Mesenchymal stem cell (in vitro differentiated cells and primary cell): ENCODE measurements at places on chromosomes 13 and 19.
A peak's percentile ranks its signal among the peaks of the same experiment; 100 is the strongest.

DNA sequence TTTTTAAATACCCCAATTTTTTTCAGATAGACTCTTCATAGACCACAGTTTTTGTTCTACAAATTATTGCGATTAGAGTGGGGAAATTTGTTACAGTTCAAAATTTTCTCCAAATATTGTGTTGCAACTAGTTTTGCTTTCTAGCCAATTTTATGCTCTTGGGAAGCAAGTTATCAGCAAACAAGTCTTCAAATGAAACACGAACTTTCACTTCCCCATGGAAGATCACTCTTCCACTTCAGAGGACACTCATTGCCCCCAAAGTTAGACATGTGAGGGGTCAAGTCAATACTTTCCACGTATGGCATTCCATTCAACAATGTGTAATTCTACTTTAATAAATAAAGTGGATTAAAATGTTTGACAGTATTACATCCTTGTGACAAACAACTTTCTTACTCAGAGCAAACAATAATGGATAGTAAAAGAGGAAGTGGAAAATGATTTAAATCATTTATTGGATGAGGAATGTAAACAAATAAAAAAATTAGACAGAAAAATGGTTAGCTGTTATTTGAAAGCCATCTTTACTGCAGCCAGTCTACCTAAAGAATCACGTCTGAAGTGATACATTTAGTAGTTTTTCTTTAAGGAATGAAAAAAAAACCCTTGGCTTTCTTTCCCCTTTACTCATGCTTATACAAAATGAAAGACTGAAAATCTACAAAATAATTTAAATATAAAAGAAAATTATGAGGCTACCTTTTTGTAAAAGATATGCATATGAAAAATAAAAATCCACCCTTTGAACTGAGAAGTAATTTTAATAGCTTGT, 41.2 kb upstream of the TNFSF11 start:
- DNase-seq = no peak

GRCh38 chr13:48561466-48562235, 28.8 kb upstream of the RCBTB2 start:
- no peak for DNase-seq

DNA sequence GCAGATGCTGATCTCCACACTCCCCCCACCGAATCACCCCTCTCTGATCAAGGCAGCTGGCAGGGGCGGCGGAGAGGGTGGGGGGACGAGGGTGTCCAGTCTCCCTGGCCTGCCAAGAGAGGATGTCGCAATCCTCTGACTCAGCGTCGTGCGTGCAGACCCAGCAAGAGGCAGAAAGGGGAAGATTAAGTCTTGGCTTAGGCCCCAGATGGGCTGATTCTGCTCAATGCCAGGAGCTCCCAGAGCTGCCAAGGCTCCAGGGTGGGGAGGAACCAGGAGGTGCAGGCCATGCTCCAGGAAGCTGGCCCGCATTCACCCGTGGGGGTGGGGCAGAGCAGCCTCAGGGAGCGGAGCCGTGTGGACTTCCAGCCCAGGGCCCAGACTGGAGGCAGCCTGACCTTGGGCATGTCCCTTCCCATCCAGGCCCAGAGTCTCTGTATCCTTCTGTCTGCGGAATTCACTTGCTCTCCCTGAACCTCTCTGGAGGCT, 6.6 kb upstream of the BCL3 start:
- DNase-seq = peak; percentile 100

DNA sequence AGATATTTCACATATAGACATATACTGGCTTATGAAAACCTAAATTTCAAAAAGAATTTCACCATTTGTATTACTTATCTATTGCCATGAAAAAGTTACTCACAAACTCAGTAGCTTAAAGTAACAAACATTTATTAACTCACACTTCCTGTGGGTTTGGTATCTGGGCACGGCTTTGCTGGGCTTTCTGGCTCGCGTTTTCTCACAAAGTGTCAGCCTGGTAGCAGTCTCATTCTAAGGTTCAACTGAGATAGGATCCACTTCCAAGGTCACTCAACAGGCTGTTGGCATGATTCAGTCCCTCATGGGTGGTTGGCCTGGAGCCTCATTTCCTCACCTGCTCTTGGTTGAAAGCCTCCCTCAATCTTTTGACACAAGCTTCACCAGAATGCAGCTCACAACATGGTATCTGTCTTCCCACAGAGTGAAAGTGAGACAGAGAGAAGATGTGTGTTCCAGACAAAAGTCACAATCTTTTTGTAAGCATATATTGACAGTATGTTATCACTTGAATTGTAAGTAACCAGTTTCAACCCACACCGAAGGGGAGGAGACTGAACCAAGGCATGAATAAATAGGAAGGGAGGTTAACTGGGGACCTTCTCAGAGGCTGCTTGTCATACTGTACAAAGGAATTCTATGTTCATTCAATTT, 1065.8 kb upstream of the SPRY2 start:
- no peak for DNase-seq

- DNase-seq = peak; percentile 28
These were observed 68.6 kb downstream of the DPF1 start for GRCh38 chr19:38155453-38155852.

DNA sequence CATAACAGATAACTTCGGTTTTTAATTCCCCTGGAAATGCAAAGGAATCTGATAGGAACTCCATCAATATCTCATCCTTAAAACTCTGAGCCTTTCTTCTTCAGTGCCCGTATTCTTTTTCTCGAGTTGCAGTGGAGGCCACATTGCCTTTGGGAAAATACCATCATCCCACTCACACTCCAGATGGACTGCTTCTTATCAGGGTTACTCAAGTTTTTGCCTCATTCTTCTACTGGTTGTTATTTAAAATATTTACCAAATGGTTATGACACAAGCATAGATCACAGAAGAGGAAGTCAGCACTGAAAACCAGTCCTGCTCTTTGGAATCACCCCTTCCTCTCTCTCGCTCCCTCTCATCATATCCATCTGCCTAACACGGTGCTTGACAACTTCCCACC, 1020.5 kb upstream of the SLC10A2 start:
- DNase-seq = peak; percentile 8

GRCh38 chr13:97339019-97339987, 94.7 kb upstream of the RAP2A start:
- peak; percentile 67 for DNase-seq

DNA sequence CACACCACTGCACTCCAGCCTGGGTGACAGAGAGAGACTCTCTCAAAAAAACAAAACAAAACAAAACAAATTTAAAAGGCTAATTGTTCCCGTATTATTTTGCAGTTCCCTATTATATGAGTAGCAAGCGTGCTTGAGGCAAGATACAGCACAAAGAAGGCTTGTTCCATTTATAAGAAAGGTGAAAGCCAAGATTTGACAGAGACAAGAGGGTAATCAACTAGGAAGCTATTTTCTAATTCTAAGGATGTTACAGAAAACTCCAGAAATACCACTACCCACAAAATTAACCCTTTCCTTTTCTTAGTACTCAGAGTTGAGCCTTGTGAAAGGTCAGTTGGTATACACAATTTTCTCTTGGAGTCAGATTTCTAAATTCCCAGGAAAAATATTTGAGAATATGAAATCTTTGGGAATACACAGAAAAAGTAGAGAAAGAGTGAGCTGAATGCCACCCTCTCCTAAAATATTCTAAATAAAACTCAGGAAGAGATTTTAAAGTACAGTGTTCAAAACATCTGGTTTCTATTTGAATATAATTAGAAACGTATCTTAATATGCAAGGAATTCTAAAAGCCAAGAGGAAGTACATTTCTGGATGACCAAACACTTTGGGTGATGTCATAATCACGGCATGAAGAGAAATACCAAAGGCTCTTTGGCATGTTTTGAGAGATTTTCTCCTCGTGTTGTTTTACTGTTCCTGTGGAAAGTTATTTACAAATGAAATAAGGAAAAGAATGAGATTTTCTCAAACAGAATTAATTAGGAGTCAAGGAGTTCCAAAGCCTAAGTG, 63.0 kb upstream of the FLT1 start:
- DNase-seq = peak; percentile 75

DNA sequence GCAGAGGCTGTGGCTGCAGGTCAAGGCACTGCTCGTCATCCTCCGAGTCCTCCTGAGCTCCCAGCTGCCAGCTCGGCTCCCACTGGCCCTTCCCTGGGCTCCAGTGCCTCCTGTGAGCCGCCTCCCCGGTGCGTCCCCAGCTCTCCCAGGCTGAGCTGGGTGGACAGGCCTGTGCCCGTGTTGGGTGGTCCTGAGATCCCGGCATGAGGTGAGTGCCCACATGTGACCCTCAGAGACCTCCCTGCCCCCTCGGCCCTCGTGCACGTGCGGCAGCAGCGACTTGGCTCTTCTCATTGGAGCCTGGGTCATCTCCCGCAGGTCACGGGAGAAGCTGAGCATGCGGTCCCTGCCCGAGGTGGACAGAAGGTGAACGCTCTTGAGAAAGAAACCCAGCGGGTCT, 15.4 kb downstream of the ADAT3 start:
- no peak for DNase-seq

GRCh38 chr19:41443813-41444455, 978 bp downstream of the ERICH4 start:
- no peak for DNase-seq

- no peak for DNase-seq
These were observed 6.5 kb downstream of the R3HDM4 start for GRCh38 chr19:906480-906879.

GRCh38 chr19:4399812-4400134, 574 bp downstream of the SH3GL1 start:
- DNase-seq = peak; percentile 42
